ENCODE measurements at places on chromosomes 6 and 20. TPM values are rescaled to one million over a fixed set of nuclear protein-coding genes. Genes with fewer than 3 reads are reported as not detected.

- DNase-seq, result peak; percentile 84
These were observed 311.6 kb downstream of the CDC5L start for GRCh38 chr6:44699082-44699481.

GRCh38 chr6:88997327-88997726 is 33.9 kb upstream of the RNGTT start:
- DNase-seq, result no peak

DNA sequence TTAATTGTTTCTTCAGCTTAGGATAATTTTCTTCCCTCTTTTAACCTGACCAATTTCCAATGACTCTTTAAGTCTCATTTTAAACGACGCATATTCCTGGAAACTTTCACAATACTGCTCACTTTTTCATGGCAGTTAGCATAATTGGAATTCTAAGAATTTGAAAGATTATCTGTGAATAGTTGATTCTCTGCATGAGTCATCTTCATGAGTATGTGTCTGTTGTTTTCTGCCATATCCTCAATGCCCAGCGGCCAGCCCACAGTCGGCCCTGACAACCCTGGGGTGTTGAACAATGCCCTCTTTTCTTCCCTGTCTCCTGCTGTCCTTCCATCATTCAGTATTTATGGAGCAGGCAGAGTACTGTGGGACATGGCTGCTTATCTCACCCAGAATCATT is 554.2 kb downstream of the CDH26 start:
- no peak for DNase-seq

DNA sequence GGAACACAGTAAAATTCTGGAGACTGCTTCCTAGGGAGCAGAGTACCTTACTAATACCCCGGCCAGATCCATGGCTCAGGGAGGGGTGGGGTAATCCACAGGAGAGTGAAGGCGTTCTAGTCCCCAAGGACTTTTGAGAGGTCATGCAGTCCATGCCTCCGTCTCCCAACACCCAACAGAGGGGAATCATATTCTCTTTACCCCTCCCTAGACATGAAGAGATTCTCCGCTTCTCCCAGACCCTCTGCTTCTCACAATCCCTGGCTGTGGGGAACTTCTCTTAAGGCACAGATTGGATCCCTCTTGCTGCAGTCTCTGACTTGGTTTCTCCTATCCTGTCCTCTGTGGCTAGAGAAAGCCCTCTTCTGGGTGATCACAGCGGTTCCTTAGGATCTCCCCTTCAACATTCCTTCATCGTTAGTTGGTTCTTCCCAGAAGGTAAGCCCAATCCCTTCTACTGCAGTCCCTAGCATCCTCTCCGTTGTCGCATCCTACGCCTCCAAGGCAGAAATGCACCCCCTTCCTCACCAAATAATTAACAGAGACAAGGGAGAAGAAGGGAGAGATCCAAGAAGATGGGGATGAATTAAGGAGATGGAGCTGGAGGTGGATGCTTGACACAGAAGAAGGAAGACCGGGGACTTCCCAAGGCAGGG is 562 bp downstream of the GGT7 start:
- no peak for DNase-seq

- no peak for DNase-seq
These were observed 14.6 kb downstream of the CD40 start for GRCh38 chr20:46132705-46133120.

- DNase-seq, result no peak
These were observed 47.1 kb downstream of the DST start for GRCh38 chr6:56595490-56596122.

GRCh38 chr6:50850223-50851048 is 31.8 kb downstream of the TFAP2B start:
- DNase-seq, result no peak

DNA sequence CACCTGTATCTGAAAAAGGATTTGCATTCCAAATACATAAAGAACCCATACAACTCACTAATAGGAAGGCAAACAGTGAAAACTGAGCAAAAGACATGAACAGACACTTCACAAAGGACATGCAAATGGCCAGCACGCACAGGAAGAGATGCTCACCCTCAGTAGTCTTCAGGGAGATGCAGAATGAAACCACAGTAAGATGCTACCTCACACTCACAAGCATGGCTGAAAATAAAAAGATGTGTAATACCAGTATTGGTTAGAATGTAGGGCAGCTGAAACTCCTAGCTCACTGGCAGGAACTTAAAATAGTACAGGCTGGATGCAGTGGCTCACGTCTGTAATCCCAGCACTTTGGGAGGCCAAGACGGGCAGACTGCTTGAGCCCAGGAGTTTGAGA is 64.6 kb downstream of the SNX5 start:
- no peak for DNase-seq

DNA sequence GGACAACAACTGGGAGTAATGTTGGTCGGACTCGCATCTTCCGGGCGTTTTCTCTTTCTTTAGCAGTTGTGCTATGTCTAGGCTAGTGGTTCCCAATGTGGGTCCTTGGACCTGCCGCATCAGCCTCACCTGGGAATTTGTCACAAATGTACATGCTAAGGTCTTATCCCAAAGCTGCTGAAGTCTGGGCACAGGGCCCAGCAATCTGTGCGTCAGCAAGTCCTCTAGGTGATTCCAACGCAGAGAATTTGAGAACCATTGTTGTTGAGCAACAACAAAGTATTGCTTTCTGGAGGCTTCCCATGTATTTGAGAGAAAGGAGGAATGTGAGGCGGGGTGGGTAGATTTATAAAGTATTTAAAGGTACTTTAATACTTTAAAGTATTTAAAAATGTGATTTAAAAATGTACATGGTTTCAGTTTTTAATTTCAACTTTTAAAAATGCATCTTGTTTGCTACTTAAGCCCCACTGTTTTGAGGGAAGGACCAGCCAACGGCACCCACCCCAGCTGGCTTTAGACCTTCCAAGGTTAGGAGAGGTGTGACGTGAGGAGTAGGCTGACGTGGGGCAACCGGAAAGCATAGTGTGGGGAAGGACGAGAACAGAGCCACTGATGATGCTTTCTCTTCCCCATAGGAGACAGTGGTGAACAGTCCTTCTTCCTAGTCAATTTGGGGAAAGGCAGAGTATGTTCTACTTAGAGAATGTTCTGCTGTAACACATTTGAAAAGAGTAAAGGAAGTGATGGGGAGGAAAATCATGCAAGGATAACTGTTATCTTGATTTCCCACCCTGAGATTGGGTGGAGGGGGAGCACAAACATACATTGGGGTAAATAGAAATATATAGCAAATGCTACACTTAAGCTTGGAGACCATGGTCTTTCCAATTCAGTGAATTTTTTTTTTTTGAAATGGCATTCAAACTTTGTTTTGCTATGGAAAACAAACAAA is 4.3 kb downstream of the UST start:
- no peak for DNase-seq

- DNase-seq, result no peak
These were observed 12.2 kb downstream of the BACH2 start for GRCh38 chr6:90284236-90285041.

- DNase-seq, result no peak
These were observed 8.9 kb downstream of the CAPN11 start for GRCh38 chr6:44167567-44167966.

- DNase-seq, result no peak
These were observed 212.6 kb upstream of the MOCS1 start for GRCh38 chr6:40146902-40147301.

- DNase-seq, result no peak
These were observed 102.2 kb downstream of the BACH2 start for GRCh38 chr6:90194371-90194841.

- no peak for DNase-seq
These were observed 98.2 kb upstream of the HDGFL1 start for GRCh38 chr6:22471132-22471690.

DNA sequence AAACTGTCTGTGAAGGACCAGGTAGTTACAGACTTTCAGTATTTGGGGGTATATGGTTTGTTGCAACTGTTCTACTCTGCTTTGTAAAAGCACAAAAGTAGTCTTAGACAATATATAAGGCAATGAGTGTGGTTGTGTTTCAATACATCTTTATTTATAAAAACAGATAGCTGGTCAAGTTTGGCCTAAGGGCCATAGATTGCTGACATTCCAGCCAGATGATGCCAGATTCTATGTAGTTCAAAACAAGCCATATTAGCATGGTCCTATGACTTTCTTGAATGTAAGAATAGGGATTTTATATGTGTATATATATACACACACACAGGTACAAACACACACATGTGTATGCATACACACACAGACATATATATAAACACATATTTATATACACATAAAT is 201.8 kb downstream of the GRIK2 start:
- no peak for DNase-seq

GRCh38 chr6:26554447-26554696 is 16.2 kb downstream of the HMGN4 start:
- DNase-seq, result no peak

DNA sequence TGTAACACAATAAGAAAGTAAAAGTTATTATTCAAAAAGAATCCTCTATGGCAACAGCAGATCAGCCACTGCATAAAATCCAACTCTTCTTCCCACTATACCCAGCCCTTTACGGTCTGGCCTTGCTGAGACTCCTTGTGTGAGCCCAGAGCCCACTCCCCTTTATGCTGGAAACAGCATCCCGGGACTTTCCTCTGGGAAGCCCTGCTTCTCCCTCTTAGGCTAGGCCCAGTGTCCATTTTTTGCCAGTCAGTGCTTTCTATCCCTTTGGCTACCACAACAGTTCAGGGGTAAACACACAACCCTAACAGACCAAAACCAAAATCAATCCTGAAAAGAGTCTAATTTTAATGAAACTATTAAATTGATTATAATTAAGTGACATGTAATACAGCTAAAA is 20.6 kb downstream of the FKBP5 start:
- DNase-seq, result no peak

DNA sequence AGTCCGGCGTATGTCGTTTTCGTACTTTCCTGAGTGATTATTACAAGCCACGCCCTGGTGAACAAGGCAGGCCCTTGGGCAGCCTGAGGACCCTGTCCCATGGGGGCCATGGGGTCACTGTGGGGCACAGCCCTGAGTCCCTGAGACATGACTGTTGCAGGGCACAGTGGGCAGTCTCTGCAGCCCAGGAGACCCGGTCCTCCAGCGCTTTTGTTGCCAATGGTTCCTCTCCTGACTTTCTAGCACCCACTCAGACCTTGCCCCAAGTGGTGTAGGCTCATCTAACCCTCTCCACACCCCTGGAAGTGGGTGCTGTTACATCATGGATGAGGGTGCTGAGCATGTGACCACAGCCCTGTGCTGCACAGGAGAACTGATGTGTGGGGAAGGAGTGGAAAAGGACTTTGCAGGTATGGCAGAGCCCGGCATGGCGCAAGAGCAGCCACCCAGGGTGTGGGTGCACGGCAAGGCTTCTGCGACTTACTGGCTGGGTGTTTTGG is 319.5 kb downstream of the TAF4 start:
- no peak for DNase-seq

DNA sequence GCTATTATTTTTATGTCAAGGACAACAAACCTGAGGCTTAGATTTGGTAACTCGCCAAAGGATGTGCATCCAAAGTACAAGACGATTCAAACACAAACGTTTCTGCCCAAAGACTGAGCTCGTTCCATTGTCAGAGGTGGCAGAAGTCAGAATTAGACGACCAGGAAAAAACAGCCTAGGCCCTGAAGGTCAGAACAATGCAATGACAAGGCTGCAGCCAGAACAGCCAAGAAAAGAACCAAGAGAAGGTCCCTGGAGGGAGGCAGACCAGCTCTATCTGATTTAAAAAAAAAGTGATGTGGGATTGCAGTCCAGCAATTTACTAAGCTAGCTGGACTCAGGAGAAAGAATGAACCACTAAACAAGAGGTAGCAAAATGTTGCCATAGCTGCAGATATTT is 54.2 kb downstream of the NCOA7 start:
- no peak for DNase-seq

DNA sequence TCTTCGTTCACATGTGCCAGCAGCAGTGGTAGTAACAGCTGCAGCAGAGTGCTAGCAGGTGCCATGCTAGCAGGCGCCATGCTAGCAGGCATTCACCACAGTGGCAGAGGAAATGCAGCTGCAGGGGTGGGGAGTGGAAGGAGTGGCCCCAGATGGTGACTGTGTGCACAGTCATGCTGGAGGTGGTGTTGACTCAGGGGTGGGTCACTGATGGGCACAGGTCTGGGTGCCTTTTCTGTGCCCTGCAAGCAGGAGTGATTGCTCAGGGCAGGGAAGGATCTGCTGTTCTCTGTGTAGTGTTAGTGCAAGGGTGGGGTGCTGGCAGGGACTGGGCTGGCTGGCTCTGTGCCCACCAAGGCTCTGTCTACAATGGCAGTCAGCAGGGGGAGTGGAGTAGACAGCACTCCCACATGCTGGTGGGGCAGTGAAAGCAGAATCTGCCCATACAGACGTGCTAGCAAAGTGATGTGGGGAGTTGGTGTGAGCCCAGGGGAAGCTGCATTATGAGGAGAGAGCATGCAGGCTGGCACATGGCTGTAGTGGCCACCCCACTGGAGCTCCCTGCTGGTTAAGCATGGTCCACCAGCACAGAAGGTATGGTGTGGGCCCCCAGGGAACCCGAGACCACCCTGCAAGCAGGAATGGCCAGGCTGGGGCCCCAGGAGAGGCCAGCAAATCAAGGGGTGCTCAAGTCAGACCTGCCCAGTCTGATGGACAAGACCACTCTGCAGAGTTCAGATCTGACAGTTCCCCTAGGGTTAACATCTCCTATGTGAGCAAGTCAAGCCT is 11.4 kb upstream of the TSPYL4 start:
- no peak for DNase-seq

GRCh38 chr6:143183666-143184065 is 123.0 kb downstream of the AIG1 start:
- DNase-seq, result no peak

DNA sequence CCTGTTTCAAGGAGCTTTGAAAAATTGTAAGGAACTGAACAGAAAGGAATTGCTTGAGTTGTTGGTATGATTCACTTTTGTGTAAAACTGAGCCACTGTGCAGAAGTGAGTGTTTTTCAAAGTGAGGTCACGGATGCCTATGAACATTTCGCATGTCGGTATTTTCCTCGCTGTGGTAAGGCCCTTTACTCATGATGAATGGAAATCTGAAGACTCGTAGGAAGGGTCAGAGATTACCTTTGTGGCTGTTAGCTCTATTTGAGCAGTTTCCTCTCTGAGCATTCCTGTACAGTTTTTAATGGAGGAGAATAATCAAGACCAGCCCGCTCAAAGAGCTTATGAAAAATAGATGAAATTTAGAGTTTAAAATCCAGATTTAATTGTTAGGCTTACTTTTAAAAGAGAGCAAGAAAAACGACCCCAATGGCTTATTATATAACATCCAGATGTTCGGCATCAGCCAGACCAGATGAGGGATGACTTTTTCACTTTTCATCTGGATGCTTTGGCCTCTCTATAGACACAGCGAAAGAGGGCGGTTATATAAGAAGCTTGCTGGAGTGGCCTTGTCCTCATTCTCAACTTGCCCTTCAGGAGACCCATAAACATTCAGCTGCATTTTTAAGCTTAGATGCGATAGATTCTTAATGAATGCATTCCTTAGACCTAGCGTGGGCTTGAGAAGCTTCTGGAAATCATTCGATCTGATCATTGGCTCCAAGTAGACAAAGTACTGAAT is 99.5 kb downstream of the CD83 start:
- no peak for DNase-seq

GRCh38 chr6:169689287-169689686 is 12.5 kb downstream of the WDR27 start:
- no peak for DNase-seq

Gene PACRG
- total RNA-seq, result 3.5 TPM

Gene SIM1
- total RNA-seq, result not detected

Gene IL20RA
- 2.2 TPM for total RNA-seq

Gene FOXA2
- total RNA-seq, result not detected

Gene MYH7B
- total RNA-seq, result 0.84 TPM

Gene KIAA1755
- 13.3 TPM for total RNA-seq

Gene ZKSCAN8
- total RNA-seq, result 19.9 TPM

Gene SPINT4
- not detected for total RNA-seq

Gene PXT1
- total RNA-seq, result not detected
